Liver (tissue), 10 donors: ENCODE measurements at places on chromosomes 3 and 15. TPM values are rescaled to one million over a fixed set of nuclear protein-coding genes. Genes with fewer than 3 reads are reported as not detected.

Gene SCAANT1
- not detected for total RNA-seq

Gene PRR20G
- total RNA-seq = not detected

Gene FBXO45
- total RNA-seq = 4.8 TPM

DNA sequence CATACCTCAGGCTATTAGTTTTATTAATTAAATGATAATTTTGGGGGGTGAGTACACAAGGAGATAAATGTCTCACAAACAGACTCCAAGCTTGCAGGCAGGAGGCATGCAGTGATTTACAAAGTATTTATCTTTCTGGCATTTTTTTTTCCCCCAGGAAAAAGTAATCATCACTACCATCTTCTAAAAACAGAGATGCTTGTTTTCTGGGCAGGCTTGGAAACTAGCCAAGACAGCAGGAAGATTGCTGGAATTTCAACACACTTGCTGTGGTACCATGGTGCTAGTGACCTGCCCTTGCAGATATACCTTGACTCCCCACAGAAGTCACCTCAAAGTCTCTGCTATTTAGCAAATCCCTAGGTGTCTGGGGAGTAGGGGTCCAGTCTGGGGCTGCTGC, 732.8 kb upstream of the CFAP20DC start:
- DNase-seq = no peak

- no peak for DNase-seq
Observed at GRCh38 chr3:25235031-25235430, 193.0 kb upstream of the RARB start.

- DNase-seq = no peak
Observed at GRCh38 chr3:40211579-40211978, 97.9 kb upstream of the EIF1B start.

DNA sequence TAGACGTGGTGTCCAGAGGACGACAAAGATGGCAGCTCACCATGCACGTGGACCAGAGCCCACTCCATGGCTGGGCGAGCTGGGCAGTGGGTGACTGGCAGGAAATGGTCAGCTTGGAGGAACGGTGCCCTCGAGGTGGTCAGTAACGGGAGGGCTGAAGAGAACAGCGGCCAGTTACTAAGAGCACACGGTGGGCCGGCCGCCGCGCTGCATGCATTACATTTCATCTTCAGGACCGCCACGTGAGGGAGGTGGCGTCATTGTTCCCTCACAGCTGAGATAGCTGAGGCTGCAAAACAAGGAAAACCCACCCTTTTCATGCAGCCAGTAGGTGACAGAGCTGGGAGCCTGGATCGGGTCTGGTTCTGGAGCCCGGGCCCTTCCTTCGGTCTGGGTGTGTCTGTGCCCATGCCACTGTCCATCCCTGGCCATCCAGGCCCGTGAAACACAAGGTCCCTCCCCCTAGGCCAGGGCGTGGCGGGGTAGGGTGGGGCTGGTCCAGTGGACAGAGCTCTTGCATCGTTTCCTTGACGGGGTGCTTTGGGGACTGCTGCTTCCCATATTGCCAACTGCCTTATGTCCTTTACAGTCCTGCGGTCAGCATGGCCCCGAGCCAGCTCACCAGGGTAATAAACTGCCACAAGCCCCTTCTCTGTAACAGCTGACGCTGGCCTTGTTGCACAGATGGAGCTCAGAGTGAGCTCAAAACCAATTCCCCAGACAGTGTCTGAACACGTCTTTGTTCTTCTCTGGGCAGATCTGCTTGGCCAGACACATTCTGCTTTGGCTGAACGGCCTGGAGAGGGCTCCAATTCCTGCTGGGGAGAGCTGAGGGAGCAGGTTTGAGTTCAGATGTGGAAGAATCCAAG, 51.8 kb downstream of the RGMA start:
- no peak for DNase-seq

GRCh38 chr15:52340093-52340492, 44.5 kb upstream of the MYO5C start:
- DNase-seq = no peak

DNA sequence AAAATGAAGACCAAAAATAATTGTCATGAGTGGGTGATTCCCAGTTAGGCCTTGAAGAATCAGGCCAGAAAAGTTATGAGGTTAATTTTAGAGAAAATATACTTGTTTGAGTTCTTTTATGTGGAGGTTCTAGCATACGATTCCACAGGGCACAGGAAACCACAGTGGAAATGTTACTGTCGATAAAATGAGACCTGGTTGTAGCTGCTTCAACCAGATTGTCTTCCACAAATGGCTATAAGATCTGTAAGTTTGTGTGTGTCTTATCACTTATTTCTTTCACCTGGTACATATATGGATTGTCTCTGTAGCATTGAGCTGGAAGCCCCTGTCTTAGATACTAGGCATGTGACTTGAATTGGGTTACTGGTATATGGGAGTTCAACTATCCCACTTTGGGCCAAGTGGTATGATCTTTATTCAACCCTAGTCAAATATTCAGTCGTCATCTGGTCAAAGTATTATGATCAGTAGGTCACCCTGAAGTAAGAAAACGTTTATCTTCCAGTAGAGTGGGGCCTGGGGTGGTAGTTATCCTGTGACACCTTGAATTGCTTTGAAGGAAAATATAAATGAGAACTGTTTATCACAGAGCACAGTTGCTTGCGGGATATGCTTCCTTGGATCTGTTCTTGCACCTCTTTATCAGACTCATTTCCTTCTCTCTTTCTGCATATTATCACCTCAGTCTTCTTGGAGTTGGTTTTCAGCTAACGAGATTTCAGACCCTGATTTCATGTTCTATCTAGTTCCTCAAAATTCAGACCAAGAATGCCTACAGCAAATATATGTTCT, 21.5 kb upstream of the ZNF609 start:
- DNase-seq = no peak

- no peak for DNase-seq
Observed at GRCh38 chr3:132346841-132347736, 29.9 kb downstream of the ACP3 start.

Gene C2CD4A
- not detected for total RNA-seq

DNA sequence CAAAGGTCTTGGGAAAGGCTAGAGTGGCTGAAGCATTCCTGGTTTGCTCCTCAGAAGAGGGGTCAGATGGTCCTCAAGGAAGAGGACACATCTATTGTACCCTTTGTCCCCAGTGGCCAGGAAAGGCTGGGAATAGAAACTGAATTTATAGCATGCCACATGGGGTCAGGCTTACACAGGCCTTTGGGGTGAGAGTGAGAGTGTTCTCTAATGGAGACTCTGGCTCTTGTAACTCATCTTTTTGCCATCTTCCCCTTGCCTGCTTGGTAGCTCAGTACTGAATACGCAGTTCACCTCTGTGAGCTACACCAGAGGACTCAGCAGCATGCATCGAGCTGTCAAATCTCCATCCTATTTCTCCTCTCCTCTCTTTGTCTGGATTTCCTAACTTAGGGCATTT, 87.5 kb downstream of the ATP2B2 start:
- DNase-seq = no peak

Gene ALPK3
- 3.1 TPM for total RNA-seq

DNA sequence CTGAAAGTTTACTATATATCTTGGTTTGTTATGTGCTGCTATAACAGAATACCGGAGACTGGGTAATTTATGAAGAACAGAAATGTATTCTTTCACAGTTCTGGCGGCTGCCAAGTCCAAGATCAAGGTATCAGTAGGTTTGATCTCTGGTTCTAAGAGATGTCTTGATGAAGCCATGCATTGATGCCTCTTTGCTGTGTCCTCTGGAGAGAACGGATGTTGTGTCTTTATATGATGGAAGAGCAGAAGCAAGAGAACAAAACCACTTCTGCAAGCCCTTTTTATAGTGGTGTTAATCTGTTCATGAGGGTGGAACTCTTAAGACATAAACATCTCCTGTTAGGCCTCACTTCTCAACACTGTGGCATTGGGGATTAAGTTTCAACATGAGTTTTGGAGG, 62.7 kb downstream of the TCF12 start:
- no peak for DNase-seq

DNA sequence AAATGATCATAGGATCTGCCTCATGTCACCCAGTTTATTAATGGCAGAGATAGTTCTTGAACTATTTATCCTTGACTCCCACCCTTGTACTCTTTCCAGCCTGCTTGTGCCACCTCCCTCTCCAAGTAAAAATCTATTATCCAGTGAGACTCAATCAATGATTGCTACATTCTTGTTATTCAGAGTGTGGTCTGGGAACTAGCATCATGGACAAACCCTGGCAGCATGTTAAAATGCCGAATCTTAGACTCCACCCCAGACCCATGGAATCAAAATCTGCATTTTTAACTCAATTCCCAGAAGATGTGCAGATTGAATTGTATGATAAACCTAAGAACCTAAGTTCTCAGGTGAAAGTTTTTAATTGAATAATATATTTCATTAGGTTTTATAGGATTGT, 34.7 kb upstream of the PYDC2 start:
- DNase-seq = no peak

DNA sequence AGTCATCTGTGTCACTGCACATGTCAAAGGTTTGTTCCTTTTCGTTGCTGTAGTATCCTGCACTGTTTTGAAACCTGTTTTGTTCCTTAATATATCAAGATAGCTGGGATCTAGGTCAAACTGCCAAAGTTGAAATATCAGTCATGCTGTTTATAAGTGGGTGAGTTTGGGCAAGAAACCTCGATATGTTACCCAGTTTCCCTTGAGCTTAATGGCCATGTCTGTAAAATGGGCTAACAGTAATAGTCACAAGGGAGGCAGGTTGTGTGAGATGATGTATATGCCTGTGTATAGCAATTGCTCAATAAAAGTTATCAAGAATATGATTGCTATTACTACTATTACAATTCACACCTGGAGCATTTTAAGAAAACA, 57.1 kb downstream of the BHLHE40 start:
- no peak for DNase-seq

DNA sequence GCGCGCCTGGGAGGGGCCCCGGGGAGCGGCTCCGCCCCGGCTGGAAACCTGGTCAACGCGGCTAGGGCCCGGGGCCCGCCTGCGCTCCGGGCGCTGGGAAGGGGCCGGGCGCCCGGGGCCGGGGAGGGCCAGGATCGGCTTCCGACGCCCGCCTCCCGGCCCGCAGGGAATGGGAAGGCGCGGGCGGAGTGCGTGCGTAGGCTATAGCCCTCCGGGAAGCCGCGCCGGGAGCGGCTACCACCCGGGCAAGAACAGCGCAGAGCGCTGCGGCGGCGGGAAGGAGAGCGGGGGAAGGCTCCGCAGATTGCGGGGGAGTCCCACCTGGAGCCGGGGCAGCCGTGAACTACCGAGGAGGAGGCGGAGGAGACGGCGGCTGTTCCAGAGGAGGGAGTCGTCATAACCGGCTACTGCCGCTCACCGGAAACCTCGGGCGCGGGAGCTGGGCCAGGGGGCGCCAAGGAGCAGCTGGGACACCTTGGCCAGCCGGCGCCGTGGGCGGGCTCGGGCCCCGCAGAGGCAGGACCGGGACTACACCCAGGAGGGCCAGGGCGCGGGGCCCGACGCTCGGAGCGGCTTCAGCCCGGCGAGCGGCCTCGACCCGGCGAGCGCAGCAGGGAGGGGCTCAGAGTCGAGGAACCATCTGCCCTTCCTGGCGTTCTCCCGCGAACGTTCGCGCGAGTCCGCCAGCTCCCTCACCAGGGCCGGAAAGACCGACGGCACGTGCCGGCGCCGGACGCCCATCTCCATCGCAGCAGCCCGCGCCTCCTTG, at the start of gene EOGT:
Gene EOGT (minus strand): TSS at position 432 of the 769 bp plus-strand sequence. CDS start 3,838 bp downstream, outside the sequence.
- peak; percentile 90 for DNase-seq

Gene TLR9
- total RNA-seq = not detected

DNA sequence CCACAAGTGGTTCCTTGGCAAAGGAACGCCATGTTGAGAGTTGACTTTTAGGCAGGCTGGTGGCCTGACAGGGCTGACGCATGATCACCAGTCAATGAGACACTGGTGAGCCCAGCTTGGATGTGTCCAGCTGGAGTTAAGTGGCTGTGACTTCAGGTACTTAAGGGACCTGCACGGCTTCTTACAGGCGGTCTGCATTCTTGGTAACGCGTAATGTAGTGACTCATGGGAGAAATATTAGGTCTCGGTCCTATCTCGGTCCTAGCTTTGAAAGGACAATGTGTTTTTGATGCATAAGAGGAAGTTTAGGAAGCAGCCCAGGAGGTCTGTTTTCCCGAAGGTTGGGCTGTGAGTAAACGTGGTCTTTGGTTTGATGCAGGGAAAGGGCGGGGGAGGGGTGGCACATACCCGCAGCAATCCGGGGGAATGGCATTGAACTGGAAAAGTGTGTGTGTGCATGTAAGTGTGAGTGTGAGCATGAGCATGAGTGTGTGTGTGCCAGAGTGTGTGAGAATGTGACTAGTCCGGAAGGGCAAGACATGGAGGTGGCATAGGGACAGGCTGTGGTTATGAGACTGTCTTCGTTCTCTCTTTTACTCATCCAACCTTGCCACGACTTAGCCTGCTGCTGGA, 55.3 kb downstream of the FAM43A start:
- no peak for DNase-seq

DNA sequence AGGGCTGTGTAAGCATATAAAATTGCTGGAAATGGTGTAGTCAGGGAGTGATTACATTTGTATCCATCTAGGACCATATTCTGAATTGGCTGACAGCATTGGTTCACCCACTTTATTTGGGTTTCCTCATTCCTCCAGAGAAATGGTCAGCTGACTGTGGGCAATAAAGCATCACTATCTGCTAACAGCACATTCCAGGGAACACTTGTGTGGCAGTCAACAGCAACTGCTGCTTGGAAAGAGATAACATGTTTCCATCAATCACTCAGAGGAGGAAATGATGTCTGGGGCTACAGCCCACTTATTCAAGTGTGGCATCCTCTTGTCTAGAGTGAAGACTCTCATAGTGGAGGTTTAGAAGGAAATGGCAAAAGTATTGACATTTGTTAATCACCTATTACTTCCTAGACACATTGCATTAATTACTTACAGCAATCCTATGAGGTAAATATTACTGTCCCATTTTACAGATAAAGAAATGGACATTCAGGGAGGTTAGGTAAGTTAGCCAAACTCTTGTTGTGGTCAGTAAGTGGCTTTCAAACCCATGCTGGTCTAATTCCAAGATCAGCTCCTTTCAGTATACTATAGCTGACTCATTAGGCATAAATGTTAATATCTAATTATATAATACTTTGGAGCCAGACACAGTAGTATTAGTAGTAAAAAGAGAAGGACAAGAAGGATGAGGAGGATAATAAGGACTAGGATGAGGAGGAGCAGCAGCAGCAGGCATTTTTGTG, 247.8 kb downstream of the ALCAM start:
- no peak for DNase-seq

Gene MYZAP
- total RNA-seq = 1.8 TPM

Gene WNT5A
- total RNA-seq = 1.3 TPM

DNA sequence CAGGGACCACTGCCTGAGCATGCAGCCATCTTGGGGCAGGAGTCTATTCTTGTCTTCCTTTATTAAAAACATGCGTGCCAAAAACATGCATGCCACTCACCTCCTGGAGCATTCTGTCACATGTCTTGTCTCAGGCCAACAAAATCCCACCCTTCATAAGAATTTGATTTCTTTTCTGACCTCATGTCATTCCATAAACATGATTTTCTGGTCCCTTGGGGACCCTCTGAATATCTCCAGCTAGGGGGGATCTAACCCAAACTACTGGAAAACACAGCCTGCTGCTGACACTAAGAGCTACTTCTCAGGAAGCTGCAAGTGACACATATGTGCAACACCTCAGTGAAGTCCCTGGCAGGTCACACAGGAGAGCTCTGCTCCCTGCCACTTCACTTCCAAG, 26.8 kb upstream of the NOX5 start:
- DNase-seq = no peak

Gene AMOTL2
- total RNA-seq = 5.0 TPM
